Activated T-cell treated with anti-CD3 and anti-CD28 coated beads for 48 hours (primary cell): ENCODE measurements at places on chromosomes 5 and 9.

GRCh38 chr9:37521111-37521510, 35.4 kb downstream of the POLR1E start:
- DNase-seq: no peak

GRCh38 chr5:65771266-65771665, 49.3 kb downstream of the NLN start:
- no peak for DNase-seq

DNA sequence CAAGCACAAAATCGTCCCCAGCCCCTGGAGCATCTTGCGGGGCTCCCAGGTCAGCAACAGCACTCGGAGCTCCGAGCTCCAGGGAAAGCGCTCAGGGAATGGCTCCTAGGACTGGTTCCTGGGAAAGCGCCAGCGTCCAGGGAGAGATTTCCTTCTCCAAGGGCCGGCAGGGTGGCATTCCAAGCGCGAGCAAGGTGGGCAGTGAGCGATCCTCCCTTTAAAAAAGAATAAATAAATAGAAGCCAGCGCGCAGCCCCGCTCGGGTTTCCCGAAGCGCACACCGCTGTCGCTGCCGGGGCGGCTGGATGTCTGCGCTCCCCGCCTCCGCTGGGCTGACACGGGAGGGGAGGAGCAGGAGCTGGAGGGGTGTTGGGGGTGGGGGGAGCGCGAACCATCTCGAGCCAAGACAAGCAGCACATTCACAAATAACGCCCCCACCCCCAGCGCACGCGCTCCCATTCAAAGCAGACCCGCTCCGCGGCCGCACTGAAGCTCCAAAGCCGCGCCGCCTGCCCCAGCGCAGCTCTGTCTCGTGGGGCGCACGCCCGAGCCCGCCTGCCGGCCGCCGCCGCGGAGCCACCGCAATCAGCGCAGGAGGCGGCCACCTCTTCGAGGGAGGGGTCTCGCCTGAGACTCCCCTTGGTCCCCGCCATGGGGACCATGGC, 327.4 kb downstream of the SH3GL2 start:
- no peak for DNase-seq

DNA sequence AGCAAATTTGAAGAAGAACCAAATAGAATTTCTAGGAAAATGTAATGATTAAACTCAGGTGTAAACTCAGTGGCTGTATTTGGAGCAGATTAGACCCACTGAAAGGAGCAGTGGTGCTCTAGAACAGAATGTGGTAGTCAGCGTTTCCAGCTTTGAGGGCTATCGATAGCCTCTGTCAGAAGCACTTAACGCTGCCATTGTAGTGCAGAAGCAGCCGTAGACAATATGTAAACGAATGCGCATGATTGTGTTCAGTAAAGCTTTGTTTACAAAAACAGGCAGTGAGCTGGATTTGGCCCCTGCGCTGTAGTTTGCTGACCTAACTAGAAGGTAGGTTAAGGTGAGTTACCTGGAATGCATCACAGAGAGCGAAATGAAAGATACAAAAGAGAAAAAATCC, 72.0 kb downstream of the FAM78A start:
- DNase-seq: no peak

DNA sequence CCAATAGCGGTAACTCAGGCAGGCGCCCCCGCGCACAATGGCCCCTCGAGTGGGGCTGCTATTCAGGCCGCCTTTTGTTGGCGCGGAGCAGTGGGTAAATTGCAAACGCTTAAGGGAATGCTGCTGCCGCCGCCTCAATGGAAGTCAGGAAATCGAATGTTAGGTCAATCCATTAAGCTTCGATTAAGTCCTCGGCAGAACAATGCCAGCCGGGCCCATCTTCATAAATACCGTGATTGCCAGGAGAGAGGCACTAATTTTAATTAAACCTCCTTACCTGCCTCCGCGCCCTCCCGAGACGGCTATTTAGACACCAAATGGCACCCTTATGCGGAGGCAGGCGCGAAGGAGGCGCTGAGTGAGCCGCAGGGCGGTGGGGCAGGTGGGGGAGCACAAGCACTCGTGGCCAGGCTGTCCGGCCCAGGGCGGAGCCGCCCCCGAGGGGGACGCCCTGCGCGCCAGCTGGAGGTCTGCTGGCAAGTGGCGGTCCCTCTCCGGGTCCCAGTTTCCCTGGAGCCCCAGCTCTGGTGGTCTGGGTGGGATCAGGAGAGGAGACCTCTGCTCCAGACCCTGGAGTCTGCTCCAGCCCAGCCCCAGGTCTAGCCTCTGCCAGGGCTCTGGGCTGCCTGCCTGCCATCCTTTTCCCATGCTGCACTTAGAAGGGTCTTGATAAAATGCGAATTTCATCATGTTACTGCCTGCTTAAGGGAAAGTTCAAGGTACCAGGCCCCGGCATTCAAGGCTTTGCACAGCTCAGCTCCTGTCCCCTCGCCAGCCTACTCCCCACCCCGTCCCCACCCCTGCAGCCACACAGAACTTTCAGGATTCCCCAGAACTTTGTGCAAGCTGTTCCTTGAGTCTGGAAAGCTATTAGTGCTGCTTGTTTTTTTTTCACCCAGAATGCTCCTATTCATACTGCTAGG, 19.7 kb downstream of the NR5A1 start:
- no peak for DNase-seq

DNA sequence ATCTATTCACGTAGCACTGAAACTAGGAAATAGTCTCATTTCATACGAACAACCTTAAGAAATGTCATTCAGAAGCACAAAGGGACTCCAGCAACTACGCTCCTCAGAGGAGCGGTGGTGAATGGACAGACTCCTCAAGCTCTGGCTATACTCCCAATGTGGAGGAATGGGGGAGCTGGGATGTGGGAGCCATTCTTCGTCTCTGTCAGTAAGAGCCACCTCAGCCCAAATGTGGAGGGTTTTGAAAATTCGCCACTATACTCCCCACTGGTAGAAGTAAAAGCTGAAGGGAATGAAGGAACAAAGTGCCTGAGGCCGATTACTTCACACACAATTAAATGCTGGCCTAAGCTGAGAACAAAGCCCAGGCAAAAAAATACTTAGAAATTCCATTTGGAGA, 96.3 kb downstream of the ADAMTS12 start:
- no peak for DNase-seq

GRCh38 chr5:43251754-43252153, 59.7 kb downstream of the NIM1K start:
- DNase-seq: no peak

GRCh38 chr9:70260606-70261005, 1.8 kb downstream of the SMC5 start:
- DNase-seq: no peak

DNA sequence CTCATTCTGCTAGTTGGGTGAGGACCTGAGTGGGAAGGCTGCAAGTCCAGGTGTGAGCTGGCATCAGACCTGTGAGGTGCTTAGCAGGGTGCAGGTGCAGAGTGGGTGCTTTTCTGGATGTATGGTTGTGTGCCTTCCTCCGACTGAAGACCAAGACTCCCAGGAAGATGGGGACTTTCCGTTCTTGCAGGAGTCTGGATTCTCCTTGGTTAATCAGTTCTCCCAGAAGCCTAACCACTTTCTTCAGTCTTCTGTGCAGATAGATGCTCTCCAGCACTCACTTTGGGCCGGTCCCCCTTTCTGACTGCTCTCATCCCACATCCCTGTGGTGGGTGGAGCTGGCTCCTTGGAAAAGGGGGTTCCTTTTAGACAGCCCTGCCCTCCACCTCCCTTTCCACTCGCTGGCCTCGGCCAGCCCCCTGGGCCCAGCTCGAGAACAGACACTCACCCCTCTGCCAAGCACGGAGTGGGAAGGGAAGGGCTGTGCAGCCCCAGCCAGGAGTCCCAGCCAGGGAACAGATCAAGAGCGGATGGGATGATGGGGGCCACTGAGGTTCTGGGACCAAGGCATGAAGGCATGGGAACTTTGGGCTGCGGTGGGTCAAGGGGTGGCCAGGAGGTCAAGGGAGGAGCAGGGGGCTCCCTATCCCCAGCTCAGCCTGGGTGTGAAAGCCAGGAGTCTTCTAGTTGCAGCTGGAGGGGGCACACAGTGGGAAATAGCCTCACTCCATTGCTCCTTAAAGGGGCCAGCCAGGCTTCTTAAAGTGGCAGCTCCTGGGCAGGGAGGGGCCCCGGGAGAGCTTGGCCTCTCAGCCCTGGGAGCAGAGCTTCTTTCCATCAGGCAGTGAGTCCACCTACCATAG, 62.4 kb downstream of the FGF18 start:
- DNase-seq: no peak

- no peak for DNase-seq
These were observed 31.7 kb downstream of the EPB41L4B start for GRCh38 chr9:109289186-109289585.

GRCh38 chr9:27829621-27830020, 256.3 kb upstream of the C9orf72 start:
- no peak for DNase-seq

GRCh38 chr5:169192536-169192935, 108.4 kb downstream of the SLIT3 start:
- no peak for DNase-seq

- DNase-seq: no peak
These were observed 1189.4 kb downstream of the EFNA5 start for GRCh38 chr5:106481374-106481773.

DNA sequence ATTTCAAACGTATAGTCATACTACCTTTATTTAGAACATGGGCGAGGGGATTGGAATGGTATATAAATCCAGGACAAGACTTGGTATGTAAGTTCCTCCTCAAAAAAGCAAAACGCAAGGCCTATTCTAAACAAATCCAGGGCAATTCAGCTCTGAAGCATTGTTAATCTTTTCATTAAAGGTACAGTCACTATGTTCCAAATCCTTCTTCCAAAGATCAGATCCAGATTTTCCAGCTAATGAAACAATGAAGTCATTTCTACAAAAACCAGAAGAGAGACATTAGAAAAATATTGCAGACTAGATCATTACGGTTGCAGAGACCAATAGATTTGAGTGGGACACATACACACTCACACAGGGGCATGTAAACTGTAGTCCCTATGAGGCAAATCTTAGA, 116.1 kb upstream of the BNC2 start:
- no peak for DNase-seq

DNA sequence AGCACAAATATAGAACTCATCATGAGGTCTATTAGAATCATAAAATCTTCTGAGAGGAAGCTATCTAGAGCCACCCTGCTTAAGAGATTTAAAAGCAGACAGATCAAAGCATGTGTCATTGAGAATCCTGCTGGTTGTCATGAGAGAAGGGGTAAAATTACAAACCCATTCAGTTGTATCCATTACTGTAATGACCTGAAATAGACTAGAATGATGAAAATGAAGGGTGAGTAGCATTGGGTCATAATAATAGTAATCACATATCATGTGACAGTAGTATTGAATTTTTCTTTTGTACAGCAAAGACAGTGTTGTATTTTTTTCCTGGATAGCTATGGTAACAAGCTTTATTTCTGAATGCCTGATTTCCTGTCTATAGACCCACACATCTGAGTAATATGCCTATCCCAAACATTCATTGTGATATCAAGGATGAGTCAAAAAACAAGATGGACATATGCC, 149.0 kb downstream of the PDE4D start:
- DNase-seq: no peak

- no peak for DNase-seq
These were observed 25.2 kb downstream of the NDUFS6 start for GRCh38 chr5:1826235-1826980.

DNA sequence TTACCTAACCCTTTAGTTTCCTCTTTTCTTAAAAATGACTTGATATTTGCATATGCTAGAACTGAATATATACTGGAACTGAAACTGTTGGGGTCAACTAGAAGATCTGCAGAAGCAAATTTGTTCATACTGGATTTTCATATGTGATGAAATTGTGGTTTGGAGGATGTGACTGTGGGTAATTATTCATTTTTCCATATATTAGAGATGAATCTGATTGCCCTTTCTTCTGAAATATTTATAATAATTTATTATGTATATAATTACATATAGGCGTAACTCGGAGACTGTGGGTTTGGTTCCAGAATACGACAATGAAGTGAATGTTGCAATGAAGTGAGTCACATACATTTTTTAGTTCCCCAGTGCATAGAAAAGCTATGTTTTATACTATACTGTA, 149.1 kb downstream of the ATP10B start:
- no peak for DNase-seq

DNA sequence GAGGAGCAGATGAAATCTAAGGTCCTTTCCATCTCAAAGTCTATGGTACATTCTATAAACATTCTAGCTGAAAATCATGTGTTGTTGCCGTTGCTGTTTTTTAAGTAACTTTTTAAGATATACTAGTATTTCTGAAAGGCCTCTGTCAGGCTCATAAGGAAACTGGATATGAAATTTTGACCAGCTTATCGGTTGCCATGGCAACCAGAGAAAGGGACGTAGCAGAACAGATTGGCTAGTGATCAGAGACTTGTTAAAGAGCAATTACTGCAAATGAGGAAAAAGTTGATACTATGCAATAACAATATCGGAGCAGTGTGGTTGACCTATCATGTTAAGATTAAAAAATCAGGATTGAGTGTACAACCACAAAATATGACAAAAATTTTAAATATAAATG, 57.0 kb upstream of the RNF180 start:
- no peak for DNase-seq

DNA sequence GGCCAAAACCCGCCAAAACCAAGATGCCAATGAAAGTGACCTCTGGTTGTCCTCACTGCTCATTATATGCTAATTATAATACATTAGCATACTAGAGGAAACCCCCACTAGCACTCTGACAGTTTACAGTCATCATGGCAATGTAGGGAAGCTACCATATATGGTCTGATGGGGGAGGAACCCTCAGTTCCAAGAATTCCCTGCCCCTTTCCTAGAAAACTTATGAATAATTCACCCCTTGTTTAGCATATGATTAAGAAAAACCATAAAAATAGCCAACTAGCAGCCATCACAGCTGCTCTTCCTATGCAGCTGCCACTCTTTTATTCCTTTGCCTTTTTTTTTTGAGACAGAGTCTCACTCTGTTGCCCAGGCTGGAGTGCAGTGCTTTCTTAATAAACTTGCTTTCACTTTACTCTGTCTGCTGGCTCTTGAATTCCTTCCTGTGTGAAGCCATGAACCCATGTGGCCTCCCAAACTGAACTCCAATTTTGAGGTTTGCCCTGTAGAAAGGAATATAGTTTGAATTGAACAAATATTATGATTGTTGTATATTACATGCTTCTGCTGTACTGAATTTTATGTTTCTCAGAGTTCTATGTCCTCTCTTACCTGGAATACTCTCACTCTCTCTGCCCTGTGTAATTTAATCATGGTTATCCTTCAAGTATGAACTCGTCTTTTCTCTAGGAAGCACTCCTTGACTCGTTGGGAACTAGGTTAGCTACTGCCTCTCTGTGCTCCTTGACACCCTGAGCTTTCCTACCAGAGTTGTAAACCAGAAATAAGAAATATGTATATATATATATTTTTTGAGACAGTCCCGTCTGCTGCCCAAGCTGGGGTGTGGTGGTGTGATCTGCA, 59.8 kb downstream of the KIAA1958 start:
- no peak for DNase-seq

GRCh38 chr5:58260243-58260642, 199.6 kb downstream of the PLK2 start:
- DNase-seq: no peak

DNA sequence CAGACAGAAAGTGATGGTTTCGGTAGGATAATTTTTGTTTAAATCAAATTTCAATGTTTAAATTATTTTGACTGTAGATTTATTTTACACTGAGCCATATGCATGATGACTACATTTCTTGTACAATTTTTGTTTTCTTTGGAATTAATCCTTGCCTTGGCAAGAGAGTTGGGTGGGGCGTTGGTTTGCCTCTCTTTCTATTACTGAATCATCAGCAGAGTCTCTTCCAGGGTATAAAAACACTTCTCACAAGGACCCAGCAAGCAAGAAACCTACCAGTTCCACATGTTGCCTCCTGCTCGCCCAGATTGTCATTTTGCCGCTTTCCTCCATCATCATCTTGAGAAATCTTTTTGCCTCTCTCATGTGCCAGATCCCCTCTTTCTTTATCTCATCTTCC, 455.0 kb upstream of the DMAC1 start:
- no peak for DNase-seq

- no peak for DNase-seq
These were observed 207.0 kb downstream of the AUH start for GRCh38 chr9:91154686-91155085.
